ENCODE measurements at places on chromosomes 7 and 10.

GRCh38 chr7:33590916-33591315, 314.4 kb upstream of the BMPER start:
- no peaks in the 10 kb centered on the region for H3K36me3 ChIP-seq
- peak overlapping the region; percentile 5 for H3K4me3 ChIP-seq
- peak overlapping the region; percentile 93 for H3K27ac ChIP-seq
- H3K27me3 ChIP-seq, result no peaks in the 10 kb centered on the region
- peak; percentile 93 for DNase-seq
- peaks cover 30% of the 10 kb centered on the region for H3K4me1 ChIP-seq

DNA sequence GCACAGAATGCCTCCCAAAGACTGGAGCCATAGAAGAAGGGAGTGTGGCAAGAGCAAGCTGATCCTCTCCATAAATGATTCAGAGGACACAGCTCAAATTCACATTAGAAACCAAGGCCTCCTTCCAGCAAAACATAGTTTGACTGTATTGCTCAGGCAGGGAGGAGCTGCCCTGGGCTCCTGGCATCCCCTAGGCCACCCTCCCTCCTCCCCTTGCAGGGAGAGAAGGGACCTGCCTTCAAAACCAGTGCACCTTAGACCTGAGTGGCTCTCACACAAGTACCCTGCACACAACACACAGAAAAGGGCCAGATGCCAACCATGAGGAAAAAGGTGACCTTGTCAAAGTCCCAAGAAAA, 64.7 kb downstream of the CREB3L2 start:
- no peak for DNase-seq
- no peaks in the 10 kb centered on the region for H3K27me3 ChIP-seq
- H3K27ac ChIP-seq, result no peak overlapping the region
- no peaks in the 10 kb centered on the region for H3K36me3 ChIP-seq

DNA sequence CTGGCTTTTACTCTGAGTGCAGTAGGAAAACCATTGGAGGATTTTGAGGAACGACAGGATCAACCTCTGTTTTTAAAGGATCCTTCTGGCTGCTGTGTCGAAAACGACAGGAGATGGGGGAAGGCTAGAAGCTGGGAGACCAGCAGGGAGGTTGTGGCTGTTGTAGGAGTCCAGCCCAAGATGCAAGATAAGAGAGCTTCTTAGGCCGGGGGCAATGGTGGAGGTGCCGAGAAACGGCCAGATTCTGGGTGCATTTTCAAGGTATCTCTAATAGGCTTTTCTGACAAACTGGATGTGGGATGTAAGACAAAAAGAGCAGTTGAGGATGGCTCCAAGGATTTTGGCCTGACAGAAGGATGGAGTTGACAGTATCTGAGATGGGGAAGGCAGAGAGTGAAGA, 10.3 kb upstream of the PVRIG start:
- no peak for DNase-seq
- 0 out of 2 replicates have a peak, but pooled peaks cover 7% of the 10 kb centered on the region for H3K4me1 ChIP-seq
- no peak overlapping the region for H3K27ac ChIP-seq
- no peaks in the 10 kb centered on the region for H3K27me3 ChIP-seq
- no peak overlapping the region for H3K4me3 ChIP-seq
- H3K36me3 ChIP-seq, result no peaks in the 10 kb centered on the region

- DNase-seq, result no peak
- no peak overlapping the region for H3K27ac ChIP-seq
- H3K4me1 ChIP-seq, result no peaks in the 10 kb centered on the region
- no peaks in the 10 kb centered on the region for H3K36me3 ChIP-seq
These were observed 71.7 kb upstream of the TPK1 start for GRCh38 chr7:144907577-144907976.

All from PC-3 (cell line).